ENCODE measurements at places on chromosomes 1 and 21.
A peak's percentile ranks its signal among the peaks of the same experiment; 100 is the strongest.

DNA sequence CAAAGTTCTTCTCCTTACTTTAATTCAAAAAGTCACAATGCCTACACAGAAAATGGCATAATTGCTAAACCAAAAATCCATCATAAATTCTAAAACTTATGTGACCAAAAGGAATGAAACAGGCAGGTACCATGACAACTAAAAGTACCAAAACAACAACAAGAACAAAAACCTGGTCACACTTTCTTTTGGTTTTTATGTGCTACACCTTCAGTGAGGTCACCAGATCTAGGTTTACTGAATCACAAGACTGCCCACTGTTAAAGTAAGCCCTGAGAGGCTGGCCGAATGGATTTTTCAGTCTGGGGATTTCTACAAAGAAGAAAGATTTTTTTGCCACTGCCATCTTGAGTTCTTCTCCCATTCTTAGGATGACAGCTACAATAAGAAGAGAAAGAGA, 583.0 kb upstream of the PKN2 start:
- no peak for DNase-seq

GRCh38 chr1:109978761-109979488, 5.6 kb upstream of the AHCYL1 start:
- DNase-seq, result no peak

- DNase-seq, result peak; percentile 2
These were observed 206.9 kb downstream of the MATN1 start for GRCh38 chr1:30516485-30516858.

DNA sequence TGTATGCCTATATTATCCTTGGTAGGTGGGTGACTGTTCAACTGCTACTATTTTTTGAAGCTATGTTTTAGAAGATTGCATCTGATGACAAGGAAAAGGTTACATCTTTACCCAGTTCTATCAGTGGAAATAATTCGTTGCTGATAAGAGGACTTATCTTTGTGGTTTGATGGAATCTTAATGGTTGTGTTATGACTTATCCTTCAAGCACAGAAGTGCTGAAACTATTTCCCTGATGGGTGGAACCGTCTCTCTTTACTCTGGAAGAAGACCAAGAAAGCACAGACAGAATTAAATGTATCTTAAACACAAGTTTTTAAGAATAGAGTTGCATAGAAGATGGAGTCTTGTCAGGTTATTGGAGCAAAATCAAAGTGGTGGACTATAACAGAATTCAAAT, 437.7 kb upstream of the KAZN start:
- DNase-seq, result no peak

- peak; percentile 28 for DNase-seq
These were observed 12.3 kb downstream of the WNT3A start for GRCh38 chr1:228018961-228019721.

DNA sequence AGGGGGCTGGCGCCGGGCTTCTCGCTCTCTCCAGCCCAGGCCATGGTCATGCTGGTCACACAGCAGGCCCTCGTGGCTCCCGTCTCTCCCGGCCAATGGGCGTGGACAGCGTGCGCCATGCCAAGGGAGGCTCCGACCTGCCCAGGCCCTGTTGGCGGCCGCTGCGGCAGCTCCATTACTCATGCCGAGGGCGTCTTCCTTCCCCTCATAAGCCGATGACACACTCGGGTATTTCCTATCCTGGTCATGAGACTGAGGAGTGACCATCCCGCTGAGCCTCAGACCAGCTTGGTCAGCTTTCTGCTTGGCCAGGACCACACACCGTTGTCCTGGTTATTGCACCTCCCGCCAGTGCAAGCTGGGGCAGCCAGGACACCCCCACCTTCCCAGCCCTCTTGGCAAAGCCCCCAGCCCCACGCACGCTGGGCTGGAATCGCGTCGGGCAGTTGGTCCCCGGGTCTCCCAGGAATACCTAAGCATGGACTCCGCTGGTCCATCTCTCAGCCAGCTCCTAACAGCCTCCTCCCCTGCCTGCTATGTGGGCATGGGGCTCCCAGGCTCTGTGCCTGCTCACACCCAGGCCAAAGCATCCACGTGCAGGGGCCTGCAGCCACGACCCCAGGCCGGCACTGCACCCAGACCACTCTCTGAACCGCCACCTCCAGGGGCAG, 49.8 kb downstream of the ARHGEF16 start:
- DNase-seq, result no peak

DNA sequence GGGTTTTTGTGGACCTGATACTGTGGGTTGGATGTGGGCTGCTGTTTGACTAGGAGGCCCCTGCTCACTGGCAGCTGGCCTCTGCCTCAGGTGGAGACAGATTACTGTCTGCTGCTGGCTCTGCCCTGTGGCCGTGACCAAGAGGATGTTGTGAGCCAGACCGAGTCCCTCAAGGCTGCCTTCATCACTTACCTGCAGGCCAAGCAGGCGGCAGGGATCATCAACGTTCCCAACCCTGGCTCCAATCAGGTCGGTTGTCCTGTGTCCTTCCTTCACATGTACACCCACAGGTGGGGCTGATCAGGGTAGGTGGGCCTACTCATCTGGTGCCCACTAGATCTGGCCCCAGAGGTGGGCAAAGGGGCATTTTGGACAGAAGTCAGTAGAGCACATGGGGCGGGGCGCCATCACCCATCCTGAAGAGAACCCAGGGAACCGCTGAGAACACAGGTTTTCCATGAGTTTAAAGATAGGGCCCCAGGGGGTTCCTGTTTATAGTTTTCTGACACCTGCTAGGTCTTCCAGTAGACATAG, 37.2 kb downstream of the ZBTB17 start:
- DNase-seq, result no peak

GRCh38 chr1:43930949-43931275, 2.7 kb upstream of the ARTN start:
- no peak for DNase-seq

DNA sequence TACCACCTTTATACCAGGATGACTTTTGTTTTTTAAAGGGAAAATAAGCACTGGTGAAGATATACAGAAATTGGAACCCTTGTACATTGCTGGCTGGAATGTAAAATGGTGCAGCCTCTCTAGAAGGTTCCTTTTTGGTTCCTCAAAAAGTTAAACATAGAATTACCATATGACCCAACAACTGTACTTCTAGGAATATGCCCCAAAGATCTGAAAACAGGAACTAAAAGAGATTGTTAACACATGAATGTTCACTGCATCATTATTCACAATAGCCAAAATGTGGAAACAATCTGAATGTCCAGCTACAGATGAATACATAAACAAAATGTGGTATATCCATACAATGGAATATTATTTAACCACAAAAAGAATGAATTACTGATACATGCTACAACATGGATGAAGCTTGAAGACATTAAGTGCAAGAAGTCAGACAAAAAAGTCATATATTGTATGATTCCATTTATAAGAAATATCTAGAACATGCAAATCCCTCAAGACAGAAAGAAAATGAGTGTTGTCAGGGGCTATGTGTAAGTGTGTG, 84.9 kb upstream of the DMRTA2 start:
- no peak for DNase-seq

DNA sequence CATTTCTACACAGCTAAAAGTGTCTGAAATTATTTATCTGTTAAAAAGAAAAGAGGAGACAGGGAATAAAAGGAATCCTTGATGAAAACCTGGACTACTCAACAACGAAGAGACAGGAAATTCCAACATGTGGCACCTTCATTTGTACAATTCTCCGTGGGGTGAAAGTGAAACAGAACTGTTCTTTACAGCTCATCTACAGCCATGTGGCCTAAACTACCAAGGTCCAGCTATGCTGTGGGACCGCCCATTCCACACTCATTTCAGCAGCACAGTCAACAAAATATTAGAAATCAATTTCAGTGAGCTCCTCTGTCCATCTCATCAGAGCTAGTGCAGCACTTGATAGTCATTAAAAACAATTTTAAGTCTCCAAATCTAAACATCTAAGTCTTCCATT, 44.0 kb downstream of the UBR4 start:
- no peak for DNase-seq

- DNase-seq, result no peak
These were observed 98.0 kb upstream of the C1orf105 start for GRCh38 chr1:172322219-172323061.

DNA sequence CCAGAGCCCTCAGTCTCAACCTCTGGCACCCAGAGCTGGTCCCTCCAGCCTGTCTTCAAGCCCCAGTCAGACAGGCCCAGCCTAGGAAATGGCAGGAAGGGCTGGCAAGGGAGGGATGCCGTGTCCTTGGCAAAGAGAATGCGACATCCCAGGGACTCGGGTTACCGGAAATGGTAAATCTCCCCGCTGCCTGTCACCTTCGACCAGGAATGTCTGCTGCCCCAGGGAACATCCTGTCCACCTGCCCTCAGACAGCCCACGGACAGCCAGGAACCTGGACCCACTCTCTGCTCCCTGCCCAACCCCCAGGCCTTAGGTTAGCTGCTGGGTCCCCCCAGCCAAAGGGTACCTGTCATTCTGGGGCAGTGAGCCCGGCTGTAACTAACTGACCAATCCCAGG, 23.9 kb downstream of the HSPG2 start:
- no peak for DNase-seq

DNA sequence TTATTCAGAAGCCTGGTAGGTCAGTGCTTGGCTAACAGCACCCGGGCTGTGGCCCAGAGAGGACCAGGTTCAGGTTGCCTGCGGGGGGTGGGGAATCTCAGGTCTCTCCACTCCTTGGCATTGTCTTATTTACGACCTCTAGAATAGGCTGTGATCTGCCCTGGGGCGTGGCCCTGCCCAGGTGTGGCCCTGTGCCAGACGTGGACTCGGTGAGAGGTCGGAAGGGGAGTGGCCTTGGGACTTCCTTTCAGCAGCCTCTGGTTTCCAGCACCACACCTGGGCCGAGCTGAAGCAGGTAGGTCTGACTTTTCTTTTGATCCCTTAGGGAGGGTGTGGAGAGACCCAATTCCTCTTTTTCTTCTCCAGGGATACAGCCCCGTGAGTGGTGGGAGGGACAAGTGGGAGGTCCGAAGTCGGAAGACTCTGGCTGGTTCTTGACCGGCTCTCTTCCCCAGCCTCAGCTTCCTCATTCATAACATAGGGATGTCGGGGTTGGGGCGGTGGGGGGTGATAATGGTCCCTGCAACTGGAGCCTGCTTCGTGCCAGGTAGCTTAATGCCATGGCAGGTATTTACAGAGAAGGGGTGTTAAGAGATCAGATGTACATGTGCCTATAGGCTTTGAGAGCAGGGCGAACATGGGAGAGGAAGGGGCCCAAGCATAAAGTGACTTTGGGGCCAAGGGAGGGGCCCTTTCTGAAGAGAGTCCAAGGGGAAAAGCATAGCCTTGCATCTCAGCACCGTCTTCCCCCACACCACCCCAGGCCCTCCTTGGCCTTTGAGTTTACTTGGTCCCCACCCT, 16.5 kb downstream of the ACOT11 start:
- DNase-seq, result no peak

DNA sequence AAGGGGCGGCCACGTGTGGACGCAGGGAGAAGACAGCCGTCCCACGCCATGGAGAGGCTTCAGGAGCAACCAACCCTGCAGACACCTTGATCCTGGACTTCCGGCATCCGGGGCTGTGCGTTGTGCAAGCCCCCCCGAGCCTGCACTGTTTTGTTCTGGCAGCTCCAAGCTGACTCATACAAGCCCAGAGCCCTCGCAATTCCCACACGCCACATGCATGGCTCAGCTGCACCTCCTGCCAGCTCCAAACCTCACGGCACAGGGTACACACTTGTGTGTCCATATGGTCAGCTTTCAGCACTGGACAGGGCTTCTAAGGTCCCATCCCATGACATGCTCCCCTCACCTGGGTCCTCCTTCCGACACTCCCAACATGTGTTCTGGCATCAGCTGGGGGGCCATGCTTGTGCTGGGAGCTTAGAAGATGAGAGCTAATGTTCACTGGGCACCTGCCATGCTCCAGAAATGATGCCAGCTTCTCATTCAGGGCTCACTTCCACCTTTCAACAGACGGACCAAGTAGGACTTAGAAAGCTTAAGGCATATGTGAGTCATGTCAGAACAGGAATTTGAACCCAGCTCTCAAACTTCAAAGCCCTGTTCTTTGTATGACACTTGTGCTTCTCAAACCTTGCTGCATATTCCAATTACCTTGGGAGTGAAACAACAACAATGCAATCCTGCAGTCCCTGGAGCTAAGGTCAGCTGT, 137.3 kb downstream of the PGBD5 start:
- DNase-seq, result no peak

DNA sequence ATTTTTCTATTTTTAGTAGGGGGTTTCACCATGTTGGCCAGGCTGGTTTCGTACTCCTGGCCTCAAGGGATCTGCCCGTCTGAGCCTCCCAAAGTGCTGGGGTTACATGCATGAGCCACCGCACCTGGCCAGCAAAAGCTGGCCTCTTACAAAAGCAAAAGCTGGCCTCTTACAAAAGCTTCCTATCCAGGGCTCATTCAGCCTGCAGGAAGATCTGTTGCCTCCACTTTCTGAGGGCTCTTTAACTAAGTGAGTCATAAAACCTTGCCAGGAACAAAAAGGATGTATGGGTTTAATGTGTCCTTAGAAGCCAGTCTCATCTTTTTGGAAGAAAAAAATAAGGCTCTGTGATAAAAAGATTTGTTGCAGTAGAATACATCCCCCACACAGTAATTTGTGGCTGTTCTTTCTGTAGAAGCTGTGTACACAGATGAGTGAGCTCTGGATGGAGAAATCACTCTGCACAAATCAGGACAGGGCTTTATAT, 15.0 kb downstream of the HTR1D start:
- DNase-seq, result no peak

DNA sequence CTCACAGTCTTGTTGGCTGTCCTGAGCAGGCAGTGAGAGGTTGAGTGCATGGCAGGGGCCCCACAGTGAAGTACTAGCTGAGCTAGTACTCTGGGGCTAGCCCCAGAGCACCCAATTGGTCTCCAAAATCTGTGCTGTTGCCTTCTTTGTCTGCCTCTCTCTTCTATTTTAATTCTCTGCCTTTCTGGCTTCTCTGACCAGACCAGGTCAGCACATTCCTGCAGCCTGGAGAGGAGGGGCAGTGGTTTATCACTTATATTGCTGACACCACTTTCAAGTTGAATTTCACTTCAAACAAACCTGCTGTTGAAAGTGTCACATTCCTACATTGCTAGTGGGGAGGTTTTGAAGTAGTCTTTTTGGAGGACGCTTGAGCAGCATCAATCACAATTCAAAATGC, 628.7 kb downstream of the PTPRU start:
- DNase-seq, result no peak

DNA sequence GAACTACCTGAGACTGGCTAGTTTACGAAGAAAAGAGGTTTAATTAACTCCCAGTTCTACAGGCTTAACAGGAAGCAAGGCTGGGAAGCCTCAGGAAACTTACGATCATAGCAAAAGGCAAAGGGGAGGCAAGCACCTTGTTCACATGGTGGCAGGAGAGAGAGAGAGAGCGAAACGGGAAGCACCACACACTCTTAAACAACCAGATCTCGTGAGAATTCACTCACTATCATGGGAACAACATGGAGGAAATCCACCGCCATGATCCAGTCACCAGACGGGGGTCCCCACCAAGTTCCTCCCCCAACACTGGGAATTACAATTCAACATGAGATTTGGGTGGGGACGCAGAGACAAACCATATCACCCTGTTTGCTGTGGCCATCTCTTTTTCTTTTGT, 11.8 kb downstream of the MT1HL1 start:
- no peak for DNase-seq

DNA sequence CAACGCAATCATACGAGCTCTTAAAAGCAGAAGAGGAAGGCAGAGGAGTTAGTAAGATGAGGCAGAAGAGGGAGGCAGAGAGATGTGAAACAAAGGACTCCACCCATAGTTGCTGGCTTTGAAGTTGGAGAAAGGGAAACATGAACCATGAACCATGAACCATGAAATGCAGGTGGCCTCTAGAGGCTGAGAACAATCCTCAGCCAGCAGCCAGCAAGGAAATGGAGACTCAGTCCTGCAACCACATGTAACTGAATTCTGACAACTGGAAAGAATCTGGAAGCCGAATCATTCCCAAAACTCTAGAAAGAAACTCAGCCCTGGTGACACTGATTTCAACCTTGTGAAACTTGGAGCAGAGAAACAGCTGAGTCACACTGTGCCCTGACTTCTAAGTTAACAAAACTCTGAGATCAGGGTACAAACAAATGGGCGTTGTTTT, 10.1 kb downstream of the DIPK1A start:
- no peak for DNase-seq

Measured in activated CD4-positive, CD25-positive, alpha-beta regulatory T cell treated with anti-CD3 and anti-CD28 coated beads, Interleukin-2, amount 50 U/mL, for 72 hours (primary cell).